ENCODE measurements at places on chromosomes 7 and 10.
A peak's percentile ranks its signal among the peaks of the same experiment; 100 is the strongest.

DNA sequence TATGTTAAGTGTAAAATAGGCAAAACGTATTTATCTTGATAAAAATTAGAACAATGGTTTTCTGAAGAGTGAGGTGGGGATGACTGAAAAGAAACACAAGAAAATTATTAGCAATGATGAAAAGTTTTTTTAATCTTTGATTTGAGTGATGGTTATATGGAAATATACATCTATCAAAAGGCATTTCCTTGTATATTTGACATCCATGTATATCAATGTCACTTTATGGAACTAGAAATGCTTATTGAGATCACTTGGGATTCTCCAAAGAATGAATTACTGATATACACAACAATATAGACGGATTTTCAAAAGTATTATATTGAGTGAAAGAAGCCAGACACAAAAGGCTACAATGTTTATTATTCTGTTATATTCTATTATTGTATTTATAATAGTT is 1042.0 kb upstream of the POT1 start:
- no peak for DNase-seq

GRCh38 chr10:54607983-54608382 is 193.0 kb downstream of the PCDH15 start:
- no peak for DNase-seq

GRCh38 chr7:47654672-47655298 is 72.9 kb upstream of the TNS3 start:
- no peak for DNase-seq

- DNase-seq = no peak
Measured at GRCh38 chr10:26368463-26368862, 69.7 kb upstream of the APBB1IP start.

DNA sequence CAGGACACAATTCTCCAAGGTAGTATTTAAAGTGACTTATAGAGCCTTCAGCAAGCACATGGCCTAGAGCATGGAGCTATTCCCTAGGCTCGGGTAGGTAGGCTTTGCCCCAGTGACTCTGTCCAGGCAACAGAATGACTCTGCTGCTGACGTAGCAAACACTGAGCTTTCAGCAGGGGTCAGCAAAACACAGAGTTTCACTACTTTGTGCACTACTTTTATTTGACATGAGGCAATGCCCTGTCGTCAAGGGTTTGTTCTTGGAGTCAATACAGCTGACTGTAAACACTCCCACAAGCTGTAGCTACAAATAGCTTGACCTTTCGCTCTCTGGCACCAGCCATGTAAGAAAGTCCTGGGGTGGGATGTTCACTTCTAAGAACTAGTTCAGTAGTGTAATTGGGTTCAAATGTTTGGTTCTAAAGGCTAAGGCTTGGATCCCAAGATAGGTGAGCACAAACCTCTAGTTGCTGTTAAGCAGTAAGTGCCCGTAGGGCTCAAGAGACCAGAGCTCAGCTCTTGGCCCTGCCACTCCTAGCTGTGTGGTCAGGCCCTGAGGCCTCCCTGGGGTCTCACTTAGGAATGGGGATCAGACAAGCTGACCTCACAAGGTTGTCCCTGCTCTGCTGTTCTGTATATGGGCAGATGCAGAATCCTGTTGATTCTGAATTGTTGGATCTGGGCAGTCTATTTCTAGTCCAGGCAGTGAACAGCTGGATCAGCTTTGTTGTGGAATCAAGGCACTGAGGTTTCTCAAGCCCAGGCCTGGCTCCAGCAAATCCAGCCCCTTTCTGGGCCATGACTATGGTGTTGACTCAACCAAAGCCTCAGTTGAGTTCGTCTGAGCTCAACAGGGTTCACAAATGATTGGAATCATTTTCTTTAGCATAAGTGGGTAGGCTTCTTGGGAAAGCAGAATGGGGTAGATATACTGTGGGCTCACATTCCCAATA is 10.7 kb downstream of the NODAL start:
- DNase-seq = no peak

- no peak for DNase-seq
Measured at GRCh38 chr7:150631084-150631826, 930 bp downstream of the GIMAP6 start.

DNA sequence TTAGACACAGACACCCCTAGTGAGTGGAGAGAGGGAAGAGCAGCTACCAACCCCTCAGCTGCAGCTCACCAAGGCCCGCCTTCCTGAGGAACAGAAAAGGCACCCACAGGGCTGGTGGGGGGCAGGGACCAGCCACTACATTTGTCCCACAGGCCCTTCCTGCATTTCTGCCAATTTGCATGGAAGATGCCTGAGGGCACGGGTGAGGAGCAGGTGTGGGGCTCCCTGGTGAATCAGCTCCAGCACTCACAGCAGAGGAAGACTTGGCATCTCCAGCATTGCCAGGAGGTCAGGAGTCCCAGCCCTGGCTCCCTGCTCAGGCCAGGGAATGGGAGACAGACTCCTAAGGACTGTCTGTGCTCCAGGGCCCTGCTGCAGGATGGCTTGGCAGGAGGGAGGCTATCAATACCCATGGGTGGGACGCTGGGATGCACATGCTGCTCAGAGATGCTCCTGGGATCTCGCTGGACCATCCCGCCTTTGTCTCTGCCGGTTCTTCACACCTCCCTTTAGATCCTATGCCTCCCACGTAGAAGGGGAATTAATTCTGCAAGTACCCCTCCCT is 109.7 kb downstream of the SLIT1 start:
- no peak for DNase-seq

- DNase-seq = no peak
Measured at GRCh38 chr7:16836481-16836880, 31.7 kb upstream of the AGR2 start.

GRCh38 chr7:2819954-2820397 is 24.1 kb downstream of the GNA12 start:
- DNase-seq = no peak

DNA sequence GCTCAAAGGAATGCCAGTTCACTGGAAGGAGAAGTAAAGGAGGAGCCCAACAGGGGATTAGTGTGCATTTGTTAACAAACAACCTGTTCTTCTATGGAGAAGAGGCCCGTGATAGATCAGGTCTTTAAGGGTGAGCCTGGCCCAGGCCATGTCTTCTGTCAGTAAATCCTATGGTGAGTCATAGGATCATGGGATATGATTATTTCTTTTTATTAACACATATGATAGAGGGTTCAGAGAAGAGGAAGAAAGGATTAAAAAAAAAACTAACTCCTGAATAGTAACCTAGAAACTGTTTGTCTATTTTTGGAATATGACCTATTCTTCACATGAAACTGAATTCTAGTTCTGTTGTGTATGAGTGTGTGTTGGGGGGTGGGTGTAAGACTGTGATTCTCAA is 70.4 kb downstream of the GPR158 start:
- no peak for DNase-seq

DNA sequence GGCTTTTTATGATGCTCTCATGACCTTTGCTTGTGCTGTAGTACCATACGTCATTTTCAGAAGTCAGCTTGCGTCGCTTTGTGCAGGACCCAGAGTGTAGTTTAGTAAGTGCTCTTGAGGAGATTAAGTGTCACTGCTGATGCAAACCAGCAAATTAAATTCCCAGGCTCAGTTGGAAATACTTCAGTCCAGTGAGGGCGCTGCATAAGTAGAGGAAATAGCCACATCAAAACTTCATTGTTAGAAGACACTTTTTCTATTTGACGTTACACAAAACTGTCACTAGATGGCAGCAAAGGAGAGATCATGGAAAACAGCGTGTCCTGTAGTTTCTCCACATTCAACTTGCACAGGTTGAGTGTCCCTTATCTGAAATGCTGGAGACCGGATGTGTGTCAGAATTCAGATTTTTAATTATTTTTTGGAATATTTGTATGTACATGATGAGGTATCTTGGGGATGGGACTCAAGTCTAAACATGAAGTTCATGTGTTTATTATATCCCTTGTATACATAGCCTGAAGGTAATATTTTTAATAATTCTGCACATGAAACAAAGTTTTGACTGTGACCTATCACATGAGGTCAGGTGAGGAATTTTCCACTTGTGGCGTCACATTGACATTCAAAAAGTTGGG is 7.9 kb downstream of the ZNF22 start:
- DNase-seq = peak; percentile 36

GRCh38 chr7:93757426-93757825 is 133.1 kb downstream of the TFPI2 start:
- no peak for DNase-seq

- no peak for DNase-seq
Measured at GRCh38 chr10:133316266-133316665, 7.6 kb downstream of the ZNF511 start.

DNA sequence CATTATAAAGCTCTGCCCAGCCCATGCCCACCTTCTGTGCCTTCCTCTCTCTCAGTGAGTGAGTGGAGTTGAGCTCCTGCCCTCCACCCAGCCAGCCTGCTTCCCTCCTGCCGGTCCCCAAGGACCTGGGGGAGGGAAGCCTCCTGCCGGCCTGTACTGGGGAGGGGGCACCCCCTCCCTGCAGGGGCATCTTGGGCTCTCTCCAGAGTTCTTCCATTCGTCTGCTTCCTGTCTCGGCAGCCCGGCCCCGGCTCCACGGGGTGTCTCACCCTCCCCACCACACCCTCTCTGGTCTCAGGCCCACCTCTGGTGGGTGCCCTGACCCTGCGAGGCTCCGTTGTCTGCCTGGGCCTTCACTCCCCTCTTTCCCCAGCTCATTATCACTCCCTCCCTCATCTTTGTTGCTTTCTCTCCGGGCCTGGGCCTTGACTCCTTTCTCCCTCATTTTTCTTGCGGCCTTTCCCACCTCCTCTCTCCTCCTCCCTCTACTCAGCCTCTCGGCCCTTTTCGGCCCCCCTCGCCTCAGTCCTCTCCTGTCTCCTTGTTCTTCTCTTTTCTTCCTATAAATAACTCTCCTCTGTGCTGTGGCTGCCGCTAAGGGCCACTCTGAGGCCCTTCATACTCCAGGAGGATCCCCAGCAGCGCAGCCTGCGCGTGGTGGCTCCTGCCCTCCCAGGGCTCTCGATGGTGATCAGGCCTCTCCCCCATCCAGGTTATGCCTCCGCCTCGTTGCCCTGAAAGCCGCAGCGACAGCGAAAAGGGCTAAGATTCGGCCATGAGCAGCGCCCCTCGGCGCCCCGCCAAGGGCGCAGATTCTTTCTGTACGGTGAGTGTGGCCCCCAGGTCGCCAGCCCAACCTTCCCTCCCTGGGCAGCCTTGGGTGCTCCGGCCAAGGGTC is 2.1 kb downstream of the SLC4A2 start:
- DNase-seq = no peak

Measured in NCI-H2171 (cell line).